ENCODE measurements at places on chromosomes 1 and 21.

GRCh38 chr1:205192287-205192686, 19.2 kb downstream of the DSTYK start:
- DNase-seq = no peak

- no peak for DNase-seq
Observed at GRCh38 chr1:116580446-116581322, 9.9 kb upstream of the CD58 start.

GRCh38 chr1:165877940-165878556, 50.6 kb downstream of the UCK2 start:
- no peak for DNase-seq

GRCh38 chr1:245086389-245086969, 68.3 kb upstream of the KIF26B start:
- DNase-seq = peak; percentile 60

- no peak for DNase-seq
Observed at GRCh38 chr1:193712392-193712791, 526.0 kb upstream of the B3GALT2 start.

DNA sequence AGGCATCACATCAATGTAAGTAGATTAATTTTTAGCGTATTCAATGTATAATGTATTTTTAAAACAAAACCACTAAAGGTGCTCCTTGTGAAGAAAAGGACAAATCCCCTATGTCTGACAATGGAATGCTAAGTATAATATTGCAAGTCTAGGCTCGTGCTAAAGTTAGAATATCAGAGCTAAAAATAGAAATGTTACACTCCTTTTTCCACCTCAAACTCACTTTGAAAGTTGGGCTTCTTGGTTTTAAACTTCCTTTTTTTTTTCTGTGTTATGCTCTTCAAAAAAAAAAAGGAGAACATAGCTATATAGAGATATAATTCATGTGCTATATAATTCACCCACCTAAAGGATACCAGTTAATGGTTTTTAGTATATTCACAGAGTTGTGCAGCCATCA, 3.6 kb upstream of the SERBP1 start:
- DNase-seq = no peak

DNA sequence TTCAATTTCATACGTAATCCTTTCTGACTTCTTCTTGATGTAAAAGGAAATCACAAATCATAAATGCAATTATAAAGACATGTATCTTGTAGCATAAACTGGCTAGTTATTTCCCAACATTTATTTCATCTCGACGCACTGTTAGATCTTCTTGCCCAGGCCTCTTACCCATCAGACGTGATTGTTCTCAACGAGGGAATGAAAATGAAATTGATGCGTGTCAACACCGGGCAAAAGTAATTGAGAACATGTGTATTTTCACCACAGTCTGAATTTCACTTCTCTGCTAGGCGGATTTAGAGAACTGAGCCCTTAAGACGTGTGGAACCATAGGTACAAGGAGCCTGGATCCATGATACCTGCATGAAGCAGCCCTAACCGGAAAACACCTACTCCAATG, 519.7 kb downstream of the KCNT2 start:
- no peak for DNase-seq

- DNase-seq = no peak
Observed at GRCh38 chr1:53986458-53986857, 31.5 kb downstream of the LDLRAD1 start.

GRCh38 chr1:173301507-173301906, 94.4 kb upstream of the TNFSF4 start:
- DNase-seq = no peak

DNA sequence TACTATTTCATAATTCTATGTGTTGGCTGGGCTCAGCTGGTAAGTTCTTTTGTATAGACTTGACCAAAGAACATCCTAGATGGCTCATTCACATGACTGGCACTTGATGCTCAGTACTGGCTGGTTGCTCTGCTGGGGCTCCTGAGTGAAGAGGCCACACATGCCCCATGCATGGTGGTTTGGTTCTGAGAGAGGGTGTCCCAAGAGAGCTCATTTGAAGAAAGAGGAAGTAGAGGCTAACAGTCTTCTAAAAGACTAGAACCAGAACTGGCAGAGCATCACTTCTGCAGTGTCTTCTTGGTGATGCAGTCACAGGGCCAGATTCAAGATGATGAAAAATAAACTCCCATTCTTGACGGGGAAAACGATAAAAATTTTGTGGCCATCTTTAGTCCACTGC, 5.2 kb upstream of the BACH1 start:
- DNase-seq = no peak

DNA sequence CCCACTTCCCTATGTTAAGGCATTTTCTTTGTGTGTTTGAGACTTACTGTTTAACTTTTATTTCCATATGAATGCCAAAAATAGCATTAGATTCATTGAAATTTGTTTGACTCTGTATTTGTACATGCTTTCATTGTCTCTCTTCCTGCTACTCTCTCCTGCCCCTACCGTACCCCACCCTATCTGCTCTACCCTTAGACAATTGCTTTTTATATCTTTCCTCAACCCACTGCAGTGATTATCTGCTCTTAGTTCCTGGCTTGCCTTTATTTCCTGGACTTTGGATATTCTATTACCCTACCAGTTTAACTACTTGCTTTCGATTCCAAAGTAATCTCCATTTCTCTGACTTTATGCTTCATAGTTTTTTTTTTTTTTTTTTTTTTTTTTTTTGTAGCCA, 10.5 kb downstream of the RAVER2 start:
- DNase-seq = no peak

DNA sequence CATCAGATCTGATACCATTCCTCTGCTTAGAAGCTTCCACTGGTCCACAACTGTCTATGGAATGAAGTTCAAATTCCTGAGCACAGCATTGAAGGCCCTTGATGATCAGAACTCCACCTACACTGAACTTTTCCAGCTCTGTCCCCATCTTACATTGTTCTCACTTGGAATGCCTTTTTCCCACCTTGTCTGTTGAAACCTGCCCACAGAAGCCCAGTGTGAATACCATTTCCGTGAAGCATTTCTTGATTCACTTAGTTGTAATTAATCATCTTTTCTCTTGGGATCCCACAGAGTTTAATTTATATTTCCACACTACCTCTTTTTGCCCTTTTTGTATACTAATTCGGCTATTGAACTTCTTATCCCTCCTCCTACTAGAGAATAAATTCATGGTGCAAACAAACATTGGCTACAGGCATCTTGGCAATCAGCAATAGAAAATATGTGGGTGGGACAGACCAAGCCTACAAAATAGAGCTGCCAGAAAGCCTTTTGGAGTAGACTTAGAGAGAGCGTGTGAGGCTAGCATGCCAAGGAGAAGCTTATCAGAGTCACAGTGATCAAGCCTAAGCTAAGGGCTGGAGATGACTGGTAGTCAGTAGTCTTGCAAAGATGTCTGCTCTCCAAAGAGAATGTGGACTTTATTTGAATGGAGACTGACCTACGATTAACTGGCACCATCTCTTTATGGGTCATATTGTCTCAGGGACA, 26.1 kb downstream of the NHLH2 start:
- no peak for DNase-seq

DNA sequence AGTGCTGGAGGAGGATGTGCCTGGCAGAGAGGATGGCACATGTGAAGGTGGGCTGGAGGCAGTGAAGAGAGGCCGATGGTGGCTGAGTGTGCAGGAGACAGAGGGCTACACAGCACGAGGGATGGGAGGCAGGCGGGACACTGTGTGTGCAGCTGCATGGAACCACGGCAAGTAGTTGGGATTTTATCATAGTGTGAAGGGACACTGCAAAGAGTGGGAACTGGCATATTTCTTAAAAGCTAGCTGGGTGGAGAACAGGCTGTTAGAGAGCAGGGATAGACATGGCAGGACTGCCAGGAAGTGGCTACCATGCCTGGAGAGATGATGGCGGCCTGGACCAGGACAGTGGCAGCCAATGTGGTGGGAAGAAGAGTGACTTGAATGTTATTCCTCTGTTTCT, 102.4 kb upstream of the TLR5 start:
- DNase-seq = no peak

GRCh38 chr1:41891199-41891896, 27.4 kb downstream of the HIVEP3 start:
- DNase-seq = no peak

GRCh38 chr1:175841738-175842187, 98.4 kb upstream of the TNR start:
- no peak for DNase-seq

DNA sequence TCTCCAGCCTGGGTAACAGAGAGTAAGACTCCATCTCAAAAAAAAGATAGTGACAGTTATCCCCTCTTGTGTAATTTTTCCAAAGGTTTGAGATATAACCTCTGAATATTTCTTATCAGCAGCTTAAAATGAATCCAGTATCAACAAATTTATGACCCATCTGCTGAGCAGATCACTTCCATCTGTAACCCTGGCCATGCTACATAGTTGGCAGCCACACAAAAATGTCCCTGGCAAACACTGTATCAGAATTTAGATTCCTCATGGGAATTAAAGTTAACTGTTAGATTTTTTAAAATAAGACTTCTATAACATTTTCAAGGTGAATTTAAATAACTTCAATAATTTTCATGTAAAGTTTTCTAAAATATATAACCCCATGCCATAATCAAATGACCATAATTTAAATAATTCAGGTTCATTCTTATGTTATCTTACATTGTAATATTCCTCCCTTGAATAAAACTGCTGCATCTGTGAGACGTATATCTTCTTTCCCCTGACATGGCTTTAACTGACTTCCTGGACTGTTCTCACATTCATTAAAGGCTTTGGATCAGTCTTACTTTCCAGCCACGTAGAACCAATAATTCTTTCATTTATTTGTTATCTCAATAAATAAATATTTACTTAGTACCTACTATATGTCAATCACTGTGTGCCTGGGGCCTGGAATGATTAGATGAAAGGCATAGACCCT, 5.3 kb upstream of the PRPF38B start:
- no peak for DNase-seq

DNA sequence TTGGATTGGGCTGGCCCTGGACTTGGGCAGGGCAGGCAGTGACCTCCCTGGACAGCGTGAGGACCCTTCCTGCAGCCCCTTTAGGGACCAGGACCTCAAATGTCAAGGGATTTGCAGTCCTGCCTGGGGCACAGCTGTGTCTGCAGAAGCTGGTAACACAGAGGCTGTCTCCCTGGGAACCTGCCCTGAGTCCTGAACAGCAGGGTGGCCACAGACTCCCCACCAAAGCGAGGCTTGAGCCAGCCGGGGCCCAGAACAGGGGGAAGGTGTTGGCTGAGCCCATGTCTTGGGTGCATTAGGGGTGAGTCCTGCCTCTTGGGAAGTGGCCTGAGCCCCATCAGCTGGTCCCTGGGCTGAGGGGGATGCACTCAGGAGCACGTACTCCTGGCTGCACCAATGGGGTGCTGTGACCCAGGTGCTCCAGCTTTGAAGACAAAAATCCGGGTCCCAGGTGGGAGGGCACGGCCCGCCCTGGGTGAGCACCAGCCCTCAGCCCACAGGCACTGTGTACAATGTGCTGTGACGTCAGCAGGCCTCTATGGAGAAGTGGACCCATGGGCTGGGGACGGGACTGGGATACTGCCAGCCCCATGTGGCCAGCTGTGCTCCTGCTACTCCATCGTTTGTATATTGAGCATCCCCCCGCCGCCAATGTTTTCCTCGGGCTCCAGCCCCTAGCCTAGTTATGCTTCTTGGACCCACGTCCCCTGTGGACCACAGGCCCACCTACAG, 72.0 kb upstream of the ARHGEF16 start:
- DNase-seq = no peak

DNA sequence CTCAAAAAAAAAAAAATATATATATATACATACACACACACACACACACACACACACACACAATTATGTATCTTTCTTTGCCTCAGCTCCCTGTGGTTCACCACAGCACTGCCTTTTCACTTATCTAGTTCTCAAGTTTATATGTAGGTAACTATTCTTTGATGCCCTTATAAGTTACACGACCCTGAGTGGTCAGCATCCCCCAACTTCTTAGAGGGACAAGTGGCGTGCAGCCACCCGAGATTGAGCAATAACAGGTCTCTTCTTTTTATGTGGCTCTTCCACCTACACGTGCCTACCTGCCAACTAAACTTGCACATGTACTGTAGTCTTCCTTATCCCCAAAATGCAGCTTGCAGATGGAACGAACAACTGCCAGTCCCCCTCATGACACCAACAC, 120.8 kb downstream of the GABPA start:
- DNase-seq = no peak

DNA sequence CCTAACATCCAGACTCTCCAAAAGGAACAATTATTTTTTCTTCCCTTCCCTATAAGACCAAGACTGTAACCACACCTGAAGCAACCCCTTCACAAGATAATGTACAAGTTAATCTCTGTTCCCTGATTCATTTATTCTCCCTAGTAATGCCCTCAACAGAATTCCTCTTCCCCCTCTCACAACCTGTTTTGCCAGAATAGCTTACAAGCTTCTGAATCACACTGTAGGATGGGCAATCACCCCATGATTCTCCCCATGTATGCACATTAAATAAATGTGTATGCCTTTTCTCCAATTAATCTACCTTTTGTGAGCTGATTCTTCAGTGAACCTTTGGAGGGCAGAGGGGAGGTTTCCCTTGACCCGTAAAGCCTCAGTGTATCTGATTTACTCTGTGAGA, 20.9 kb upstream of the RNF11 start:
- DNase-seq = no peak

DNA sequence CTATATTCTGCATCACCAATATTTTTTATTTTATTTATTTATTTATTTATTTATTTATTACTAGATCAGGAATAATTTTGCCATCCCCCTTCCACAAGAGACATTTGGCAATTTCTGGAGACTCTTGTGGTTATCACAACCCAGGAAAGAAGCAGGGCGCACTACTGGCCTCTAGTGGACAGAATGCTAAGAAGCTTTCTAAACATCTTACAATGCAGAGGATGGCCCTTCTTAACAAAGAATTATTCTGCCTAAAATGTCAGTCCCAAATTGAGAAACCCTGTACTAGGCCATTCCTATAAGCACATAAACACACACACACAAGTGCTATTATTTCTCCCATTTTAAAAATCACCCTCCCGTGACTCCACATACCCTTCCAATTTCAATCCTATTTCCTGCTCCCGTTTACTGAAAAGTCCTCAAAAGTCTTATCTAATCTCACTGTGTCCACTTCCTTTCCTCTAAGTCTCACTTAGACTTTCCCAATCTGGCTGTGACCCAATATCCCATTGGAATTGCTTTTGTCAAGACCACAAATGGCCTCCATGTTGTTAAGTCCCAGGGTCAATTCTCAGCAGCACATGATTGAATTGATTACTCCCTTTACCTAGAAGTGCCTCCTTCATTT, 43.7 kb upstream of the RNF11 start:
- DNase-seq = peak; percentile 20

- DNase-seq = no peak
Observed at GRCh38 chr1:93426181-93426580, 21.7 kb upstream of the FNBP1L start.

- DNase-seq = no peak
Observed at GRCh38 chr1:55346586-55346985, 131.4 kb upstream of the USP24 start.

DNA sequence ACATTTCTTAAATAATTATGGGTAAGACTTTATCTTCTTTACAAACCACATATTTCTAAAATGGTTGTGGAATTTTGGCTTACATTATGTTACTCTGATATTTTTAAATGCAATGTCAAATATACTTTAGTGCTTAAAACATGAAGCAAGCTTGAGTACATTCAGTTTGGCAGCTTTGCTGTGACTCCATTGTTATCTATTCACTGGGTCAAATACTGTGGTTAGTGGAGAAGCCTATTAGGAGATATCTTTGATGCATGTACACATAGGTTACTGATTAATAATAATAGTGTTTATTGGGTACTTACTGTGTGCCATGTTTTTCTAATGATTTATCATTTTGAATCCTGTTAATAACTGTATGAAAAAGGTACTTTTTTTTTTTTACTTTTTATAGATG, 520.4 kb upstream of the B3GALT2 start:
- no peak for DNase-seq

Measured in BJ (cell line).